ENCODE measurements at places on chromosomes 11 and 22. TPM values are rescaled to one million over a fixed set of nuclear protein-coding genes. Genes with fewer than 3 reads are reported as not detected.

GRCh38 chr11:38900211-38900610 lies 2302.2 kb upstream of the RAG2 start:
- H3K36me3 ChIP-seq = no peaks in the 10 kb centered on the region
- no peak for DNase-seq
- H3K4me1 ChIP-seq = no peaks in the 10 kb centered on the region
- H3K4me3 ChIP-seq = no peak overlapping the region
- H3K27me3 ChIP-seq = no peaks in the 10 kb centered on the region
- H3K27ac ChIP-seq = no peak overlapping the region

GRCh38 chr11:125980436-125980835 lies 34.6 kb downstream of the VSIG10L2 start:
- no peak overlapping the region for H3K4me3 ChIP-seq
- no peaks in the 10 kb centered on the region for H3K4me1 ChIP-seq
- no peak overlapping the region for H3K27ac ChIP-seq
- DNase-seq = no peak

DNA sequence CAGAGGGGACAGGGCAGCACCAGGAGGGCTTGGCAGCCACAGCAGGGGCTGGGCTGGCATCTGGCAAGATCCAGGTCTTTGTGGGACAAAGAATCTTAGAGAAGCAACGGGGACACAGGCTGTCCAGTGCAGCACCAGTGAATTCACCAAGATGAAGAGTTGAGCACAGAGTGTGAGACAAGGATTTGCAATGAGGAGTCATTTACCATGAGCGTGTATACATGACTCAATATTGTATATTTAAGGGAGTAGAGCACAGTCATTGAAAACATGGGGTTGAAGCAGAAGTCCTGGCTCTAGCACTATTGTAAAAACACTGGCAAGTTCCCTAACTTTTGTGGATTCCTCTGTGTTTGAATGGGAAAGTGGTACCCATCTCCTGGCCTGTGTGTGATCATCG lies 3.5 kb downstream of the APOL1 start:
- no peak overlapping the region for H3K27ac ChIP-seq
- peaks cover 20% of the 10 kb centered on the region for H3K4me1 ChIP-seq
- H3K4me3 ChIP-seq = no peak overlapping the region
- H3K27me3 ChIP-seq = no peaks in the 10 kb centered on the region
- DNase-seq = no peak
- H3K36me3 ChIP-seq = no peaks in the 10 kb centered on the region

The BTG4 gene
- total RNA-seq = not detected

- no peaks in the 10 kb centered on the region for H3K27me3 ChIP-seq
- no peak overlapping the region for H3K4me3 ChIP-seq
- H3K4me1 ChIP-seq = peaks cover 10% of the 10 kb centered on the region
- DNase-seq = peak; percentile 68
Measured at GRCh38 chr22:40728731-40729189, 49.5 kb downstream of the MCHR1 start.

The WBP2NL gene
- not detected for total RNA-seq

The OR56A1 gene
- total RNA-seq = 0.08 TPM

DNA sequence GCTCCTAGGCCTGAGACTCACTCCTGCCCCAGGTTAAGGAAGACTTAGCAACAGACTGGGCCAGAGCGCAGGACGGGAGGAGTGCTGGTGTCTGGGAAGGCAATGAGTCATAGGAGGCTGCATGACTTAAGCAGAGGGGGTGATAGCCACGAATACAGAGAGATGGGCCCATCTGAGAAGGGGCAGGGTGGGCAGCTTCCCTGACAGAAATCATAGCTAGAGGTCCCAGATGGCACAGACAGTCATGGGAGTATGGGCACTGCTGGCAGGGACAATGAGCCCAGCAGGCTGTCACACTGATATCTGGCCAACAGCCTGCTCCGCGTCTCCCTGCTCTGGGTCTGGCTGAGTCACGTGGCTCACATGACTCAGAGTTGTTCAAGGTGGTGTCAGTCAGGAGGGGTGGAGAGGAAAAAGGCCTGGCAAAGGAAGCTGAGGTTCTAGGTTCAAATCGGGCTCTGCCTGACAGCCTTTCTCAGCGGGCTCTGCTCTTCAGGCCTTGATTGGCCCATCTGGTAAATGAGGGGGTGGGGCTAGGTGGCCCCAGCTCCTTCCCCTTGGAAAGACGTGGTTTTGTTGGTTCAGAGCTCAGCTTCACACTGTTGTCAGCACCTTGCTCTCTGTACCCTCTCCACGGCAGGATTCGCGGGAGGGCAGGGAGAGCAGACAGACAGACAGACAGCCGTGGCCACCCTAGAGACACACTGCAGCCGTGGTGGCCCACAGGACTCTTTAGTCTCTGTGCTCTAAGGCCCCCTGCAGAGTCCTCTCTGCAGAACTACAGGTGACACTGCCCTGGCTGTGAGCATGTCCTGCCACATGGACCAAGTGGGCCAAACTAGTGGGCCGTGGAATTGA lies 47.8 kb downstream of the DBX1 start:
- H3K36me3 ChIP-seq = no peaks in the 10 kb centered on the region
- no peaks in the 10 kb centered on the region for H3K27me3 ChIP-seq
- H3K4me3 ChIP-seq = no peak overlapping the region
- H3K4me1 ChIP-seq = peaks cover 13% of the 10 kb centered on the region

GRCh38 chr11:22753416-22753815 lies 76.2 kb downstream of the SVIP start:
- H3K27me3 ChIP-seq = no peaks in the 10 kb centered on the region
- no peak overlapping the region for H3K27ac ChIP-seq
- H3K4me3 ChIP-seq = no peak overlapping the region
- DNase-seq = no peak
- no peaks in the 10 kb centered on the region for H3K4me1 ChIP-seq
- H3K36me3 ChIP-seq = no peaks in the 10 kb centered on the region

DNA sequence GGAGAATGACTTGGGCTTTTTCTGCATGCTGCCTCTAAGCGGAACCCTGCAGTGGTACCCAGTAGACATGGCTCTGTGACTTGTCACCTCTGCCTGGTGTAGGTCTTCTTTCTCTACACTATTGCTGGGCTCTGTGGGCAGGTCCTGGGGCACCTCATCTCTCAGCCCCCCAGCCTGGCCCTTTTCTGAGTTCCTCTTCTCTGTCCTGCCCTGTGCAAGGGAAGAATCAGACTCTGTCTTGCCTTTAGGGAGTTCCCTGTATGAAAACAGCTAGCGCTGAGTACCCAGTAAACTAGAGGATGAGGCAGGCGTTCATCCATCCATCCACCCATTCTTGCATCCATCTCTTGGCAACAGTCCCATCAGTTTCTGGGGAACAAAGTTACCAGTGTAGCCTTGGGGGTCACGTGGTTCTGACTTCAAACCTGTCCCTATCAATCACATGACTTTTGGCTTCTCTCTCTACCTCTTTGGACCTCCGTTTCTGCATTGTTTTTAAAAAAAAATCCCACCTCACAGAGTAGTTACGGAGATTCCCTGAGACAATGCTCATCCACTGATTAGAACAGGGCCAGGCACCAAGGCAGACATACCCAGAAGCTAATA lies 86.4 kb upstream of the WNT11 start:
- no peaks in the 10 kb centered on the region for H3K36me3 ChIP-seq
- no peaks in the 10 kb centered on the region for H3K27me3 ChIP-seq
- H3K4me3 ChIP-seq = no peak overlapping the region
- H3K4me1 ChIP-seq = no peaks in the 10 kb centered on the region
- no peak overlapping the region for H3K27ac ChIP-seq
- no peak for DNase-seq

DNA sequence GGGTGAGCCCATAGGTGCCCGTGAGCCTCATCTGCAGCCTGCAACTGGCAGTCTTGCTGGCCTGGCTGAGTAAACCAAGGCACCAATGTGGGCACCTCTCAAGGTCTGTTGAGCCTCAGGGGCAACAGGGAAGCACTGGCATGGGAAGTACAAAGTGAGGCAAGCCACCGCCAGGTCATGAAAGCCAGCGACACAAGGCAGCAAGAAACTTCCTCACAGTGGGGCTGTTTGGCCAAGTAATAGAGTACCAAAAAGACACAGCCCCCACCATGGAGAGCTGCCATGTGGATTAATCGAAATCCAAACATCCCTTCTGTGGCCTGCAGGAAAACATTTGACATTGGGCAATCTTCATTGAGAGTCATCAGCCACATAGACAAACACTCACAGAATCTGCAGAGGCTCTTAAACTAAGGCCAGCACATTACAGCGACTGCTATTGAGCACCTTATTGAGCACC lies 43.6 kb upstream of the FIBIN start:
- no peak overlapping the region for H3K27ac ChIP-seq
- no peaks in the 10 kb centered on the region for H3K27me3 ChIP-seq
- DNase-seq = no peak
- H3K4me3 ChIP-seq = no peak overlapping the region

DNA sequence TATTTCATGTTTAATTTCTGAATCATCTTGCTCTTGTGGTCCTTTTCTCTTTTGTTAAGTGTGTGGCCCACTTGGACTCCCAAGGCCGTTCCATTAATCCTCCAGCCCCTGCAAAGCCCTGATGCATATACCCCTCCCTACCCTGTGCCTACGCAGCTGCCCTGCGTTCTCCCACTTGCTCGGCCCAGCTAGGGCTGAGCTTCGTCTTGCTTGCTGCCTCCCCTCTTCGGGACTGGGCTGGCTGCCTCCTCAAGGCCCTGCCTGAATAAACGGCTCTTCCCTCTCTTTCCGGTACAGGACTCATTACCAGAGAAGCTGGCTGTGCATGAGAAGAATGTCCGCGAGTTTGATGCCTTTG lies 28.5 kb downstream of the ARHGAP1 start:
- DNase-seq = no peak
- H3K4me3 ChIP-seq = no peak overlapping the region
- H3K36me3 ChIP-seq = peaks cover 5% of the 10 kb centered on the region
- no peak overlapping the region for H3K27ac ChIP-seq
- no peaks in the 10 kb centered on the region for H3K27me3 ChIP-seq

DNA sequence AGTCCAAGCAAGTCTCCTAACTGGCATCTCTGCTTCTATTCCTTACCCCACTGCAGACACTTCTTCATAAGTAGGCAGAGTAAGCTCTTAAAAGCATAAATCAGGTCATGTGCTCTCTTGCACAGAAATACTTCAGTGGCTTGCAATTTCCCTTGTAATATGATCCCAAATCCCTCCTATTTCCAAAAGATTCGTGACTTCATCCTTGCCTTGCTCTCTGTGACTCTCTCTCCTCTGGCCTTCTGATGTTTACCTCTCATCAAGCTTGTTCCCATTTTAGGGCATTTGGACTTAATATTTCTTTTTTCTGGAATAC lies 37.4 kb upstream of the NCR3LG1 start:
- H3K4me1 ChIP-seq = no peaks in the 10 kb centered on the region
- no peak overlapping the region for H3K4me3 ChIP-seq
- no peaks in the 10 kb centered on the region for H3K36me3 ChIP-seq
- peak; percentile 27 for DNase-seq

- H3K4me3 ChIP-seq = peak overlapping the region; percentile 54
- H3K36me3 ChIP-seq = no peaks in the 10 kb centered on the region
- H3K27me3 ChIP-seq = no peaks in the 10 kb centered on the region
- peaks cover 20% of the 10 kb centered on the region for H3K4me1 ChIP-seq
- DNase-seq = no peak
- peak overlapping the region; percentile 98 for H3K27ac ChIP-seq
Measured at GRCh38 chr11:95791709-95792033, 1.4 kb downstream of the CEP57 start.

GRCh38 chr11:7435176-7435575 lies 50.1 kb upstream of the OLFML1 start:
- H3K27me3 ChIP-seq = no peaks in the 10 kb centered on the region
- no peak overlapping the region for H3K27ac ChIP-seq
- DNase-seq = no peak
- H3K36me3 ChIP-seq = no peaks in the 10 kb centered on the region
- H3K4me3 ChIP-seq = no peak overlapping the region

GRCh38 chr22:25407226-25407858 lies 157.1 kb upstream of the GRK3 start:
- H3K36me3 ChIP-seq = no peaks in the 10 kb centered on the region
- H3K4me3 ChIP-seq = no peak overlapping the region
- H3K4me1 ChIP-seq = peaks cover 24% of the 10 kb centered on the region
- no peaks in the 10 kb centered on the region for H3K27me3 ChIP-seq
- no peak overlapping the region for H3K27ac ChIP-seq
- DNase-seq = no peak

The ACTN3 gene
- total RNA-seq = not detected

The SLC35E4 gene
- 1.4 TPM for total RNA-seq

DNA sequence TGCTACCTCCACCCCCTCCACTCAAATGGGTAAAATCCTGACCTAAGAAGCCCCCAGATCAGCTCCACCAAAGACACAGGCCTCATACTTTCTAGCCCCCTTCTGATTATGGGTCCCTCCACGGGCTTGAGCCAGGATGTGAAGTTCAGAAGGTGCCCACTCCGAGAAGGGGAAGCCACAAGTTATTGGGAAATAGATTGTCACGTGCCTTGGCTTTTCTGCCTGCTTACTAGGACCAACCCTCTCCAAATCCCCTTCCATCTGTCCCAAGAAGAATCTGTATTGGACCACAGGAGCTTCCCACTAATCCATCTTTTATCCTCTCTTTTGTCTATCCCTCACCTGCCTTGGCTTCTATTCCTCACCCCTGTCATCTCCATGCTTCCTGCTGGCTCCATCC lies 3.0 kb upstream of the NRGN start:
- H3K4me3 ChIP-seq = no peak overlapping the region
- peaks cover 50% of the 10 kb centered on the region for H3K27me3 ChIP-seq
- H3K4me1 ChIP-seq = no peaks in the 10 kb centered on the region
- DNase-seq = no peak
- H3K27ac ChIP-seq = no peak overlapping the region
